NCI-H2029 (cell line): ENCODE measurements at places on chromosomes 7 and 10.

- DNase-seq = no peak
Measured at GRCh38 chr10:114045136-114046086, 1.7 kb downstream of the ADRB1 start.

- no peak for DNase-seq
Measured at GRCh38 chr7:44265728-44266127, 59.7 kb downstream of the CAMK2B start.

DNA sequence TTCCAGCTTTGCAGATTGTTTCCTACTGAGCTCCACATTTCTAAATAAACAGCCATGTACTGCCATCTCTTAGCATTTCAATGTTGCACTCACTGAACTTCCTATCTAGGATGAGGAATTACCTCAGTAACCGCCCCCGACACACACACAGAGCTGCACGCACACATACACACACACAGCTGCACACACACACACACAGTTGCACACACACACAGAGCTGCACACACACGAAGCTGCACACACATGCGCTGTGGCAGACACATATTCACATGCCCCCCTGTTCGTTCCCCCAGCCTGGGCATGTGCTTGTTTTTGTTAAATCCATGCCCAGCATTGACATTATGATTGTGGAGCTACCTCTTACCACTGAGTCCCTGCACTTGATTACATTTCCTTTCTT, 39.6 kb upstream of the CNPY1 start:
- DNase-seq = no peak

GRCh38 chr10:70250961-70251680, 17.9 kb upstream of the PPA1 start:
- no peak for DNase-seq

DNA sequence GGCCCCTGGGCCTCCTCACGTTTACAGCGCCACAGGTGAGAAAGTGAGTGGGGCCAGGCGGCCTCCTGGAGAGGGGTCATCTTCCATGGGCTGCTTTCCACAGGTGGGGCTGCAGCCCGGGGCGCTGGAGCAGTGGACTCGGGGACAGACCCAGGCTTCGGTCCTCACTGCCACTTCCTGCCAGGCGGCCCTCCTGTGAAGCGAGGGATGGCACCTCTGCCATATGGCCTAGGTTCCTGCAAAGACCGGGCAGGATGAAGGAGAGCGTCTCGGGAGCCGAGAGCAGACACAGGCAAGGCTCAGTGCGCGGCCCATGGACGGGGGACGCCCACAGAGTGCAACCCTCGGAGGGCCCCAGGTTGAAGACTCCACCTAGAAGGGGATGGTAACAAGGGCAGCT, 106.8 kb downstream of the MAD1L1 start:
- DNase-seq = no peak
